ENCODE measurements at places on chromosomes 6 and 20.

DNA sequence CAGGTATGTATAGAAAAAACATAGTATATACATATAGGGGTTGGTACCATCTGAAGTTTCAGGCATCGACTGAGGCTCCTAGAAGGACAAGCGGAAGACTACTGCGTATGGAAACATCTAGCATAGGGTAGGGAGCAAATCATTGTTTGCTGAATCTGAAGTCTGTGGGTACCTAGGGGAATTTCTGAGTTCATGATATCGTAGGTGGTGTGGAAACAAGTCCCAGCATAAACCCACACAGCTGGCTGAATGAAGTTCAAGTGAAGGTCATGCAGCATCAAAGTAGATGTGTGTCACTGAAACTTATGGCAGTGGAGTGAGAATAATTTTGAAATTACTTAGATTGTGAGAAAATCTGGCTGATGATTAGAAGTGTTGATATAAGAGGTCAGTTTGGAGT, 39.4 kb downstream of the MAP7 start:
- no peak for DNase-seq

- DNase-seq = no peak
Observed at GRCh38 chr20:55528482-55528881, 476.8 kb downstream of the CBLN4 start.

DNA sequence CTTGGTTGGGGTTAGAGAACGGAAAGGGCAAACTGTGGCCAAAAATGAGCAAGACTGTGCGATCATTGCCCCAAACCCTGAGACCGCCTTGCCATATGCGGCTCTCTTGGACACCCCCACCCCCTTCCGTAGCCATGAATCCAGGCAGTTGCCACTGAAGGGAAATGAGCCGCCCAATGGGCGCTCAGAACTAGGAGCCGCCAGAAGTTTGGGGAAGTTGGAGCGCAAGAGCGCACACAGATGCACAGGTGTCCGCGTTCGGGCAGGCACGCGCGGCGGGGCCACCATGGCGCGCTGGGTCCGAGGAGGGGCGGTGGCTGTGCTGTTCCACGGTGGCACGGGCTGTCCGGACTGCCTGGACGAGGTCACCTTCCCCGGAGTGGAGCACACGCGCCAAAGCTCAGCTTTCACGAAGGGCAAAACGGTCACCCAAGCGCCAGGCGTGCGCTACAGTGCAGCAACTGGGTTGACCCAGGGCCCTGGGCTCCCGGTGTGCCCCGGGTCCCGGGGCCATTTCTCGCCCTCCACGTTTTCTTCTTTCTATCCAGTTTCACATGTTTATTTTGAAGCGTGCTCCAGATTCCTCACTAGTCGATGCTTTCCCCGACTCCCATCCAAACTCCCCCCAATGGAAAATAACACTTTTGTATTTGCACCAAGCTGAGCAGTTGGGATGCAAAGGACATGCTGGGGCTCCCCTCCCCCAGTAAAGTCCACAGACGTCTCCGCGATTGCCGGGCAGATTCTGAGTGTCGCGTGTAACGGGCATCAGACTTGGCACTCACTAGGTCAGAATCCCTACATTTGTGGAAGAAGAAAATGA, 906 bp upstream of the PDE10A start:
- DNase-seq = no peak

- DNase-seq = no peak
Observed at GRCh38 chr6:26175033-26175427, 87.8 kb downstream of the HFE start.

- no peak for DNase-seq
Observed at GRCh38 chr6:121560476-121560875, 125.0 kb downstream of the GJA1 start.

- no peak for DNase-seq
Observed at GRCh38 chr6:146434732-146435390, 108.8 kb upstream of the RAB32 start.

DNA sequence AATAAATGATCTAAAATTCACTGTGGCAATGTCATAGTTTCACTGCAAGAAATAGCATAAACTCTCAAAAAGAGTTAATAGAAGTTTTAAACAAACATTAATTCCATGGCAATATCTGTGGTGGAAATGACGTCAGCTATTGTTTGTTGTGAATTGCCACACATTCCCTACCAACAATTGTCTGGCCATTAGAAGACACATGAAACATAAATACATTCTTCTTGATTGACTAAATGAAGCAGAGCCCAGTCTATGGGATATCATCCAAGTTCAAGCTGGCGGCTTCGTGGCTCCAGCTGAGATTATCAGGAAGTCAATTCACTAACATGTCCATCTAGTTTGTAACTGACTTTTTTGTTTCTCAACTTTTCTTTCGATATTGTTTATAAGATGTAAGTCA, 369.0 kb downstream of the ARHGAP18 start:
- DNase-seq = no peak

DNA sequence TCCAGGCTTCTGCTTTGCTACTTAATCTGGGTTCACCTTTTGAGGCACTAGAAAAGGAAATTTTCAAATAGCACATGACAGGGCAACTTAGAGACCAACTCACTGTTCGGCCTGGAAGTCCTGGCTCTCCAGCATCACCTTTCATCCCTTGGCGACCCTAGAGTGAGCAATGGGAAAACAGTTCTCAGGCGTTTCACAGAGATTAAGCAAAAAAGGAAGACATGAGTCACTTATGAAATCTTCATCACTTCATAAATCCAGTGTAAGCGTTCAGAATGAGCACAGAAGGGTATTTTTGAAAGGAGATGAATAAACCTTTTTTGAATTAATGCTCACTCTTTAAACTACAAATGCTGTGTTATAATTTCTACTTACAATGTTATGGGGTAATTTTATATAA, 104.0 kb downstream of the COL12A1 start:
- no peak for DNase-seq

GRCh38 chr20:61640131-61640870, 388.2 kb downstream of the CDH4 start:
- DNase-seq = no peak

DNA sequence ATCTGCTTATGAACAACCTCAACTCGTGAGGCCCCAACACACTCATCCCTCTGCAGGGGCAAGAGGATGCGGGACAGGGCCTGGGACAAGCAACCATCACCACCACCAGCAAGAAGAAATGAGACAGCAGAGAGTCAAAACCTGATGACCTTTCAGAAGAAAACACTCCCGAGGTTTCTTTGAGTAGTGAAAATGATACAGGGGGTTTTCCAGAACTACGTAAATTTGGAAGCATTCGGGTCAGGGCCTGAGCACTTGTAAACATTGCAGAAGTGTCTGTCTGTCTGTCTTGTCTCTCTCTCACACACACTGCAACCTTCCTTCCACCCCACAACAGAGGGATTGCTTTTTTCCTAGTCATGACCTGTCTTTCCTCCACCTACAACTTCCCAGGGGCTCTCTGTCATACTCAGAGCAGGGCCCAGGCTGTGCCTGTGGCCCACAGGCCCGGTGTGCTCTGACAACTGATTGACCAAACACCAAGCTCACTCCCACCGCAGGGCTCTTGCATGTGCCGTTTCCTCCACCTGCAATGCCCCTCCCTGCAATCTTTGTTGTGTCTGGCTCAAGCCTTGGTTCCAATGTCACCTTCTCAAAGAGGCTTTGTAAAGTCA, 90.9 kb downstream of the BMP7 start:
- no peak for DNase-seq

- DNase-seq = no peak
Observed at GRCh38 chr6:102749210-102749971, 1355.9 kb downstream of the GRIK2 start.

- DNase-seq = no peak
Observed at GRCh38 chr6:154001494-154002285, 37.4 kb upstream of the OPRM1 start.

GRCh38 chr20:51353491-51353890, 189.0 kb downstream of the NFATC2 start:
- DNase-seq = no peak

DNA sequence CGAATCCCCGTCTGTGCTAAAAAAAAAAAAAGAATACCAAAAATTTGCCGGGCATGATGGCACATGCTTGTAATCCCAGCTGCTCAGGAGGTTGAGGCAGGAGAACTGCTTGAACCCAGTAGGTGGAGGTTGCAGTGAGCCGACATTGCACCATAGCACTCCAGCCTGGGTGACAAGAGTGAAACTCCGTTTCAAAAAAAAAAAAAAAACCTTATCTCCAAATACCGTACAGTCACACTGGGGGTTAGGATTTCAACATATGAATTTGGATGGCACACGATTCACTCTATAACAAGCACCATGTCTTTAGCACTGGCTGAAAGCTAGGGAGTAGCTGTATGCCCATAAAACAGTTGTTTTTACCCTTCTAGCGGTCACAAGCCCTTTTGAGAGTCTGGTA, 3.8 kb downstream of the SMIM13 start:
- no peak for DNase-seq

DNA sequence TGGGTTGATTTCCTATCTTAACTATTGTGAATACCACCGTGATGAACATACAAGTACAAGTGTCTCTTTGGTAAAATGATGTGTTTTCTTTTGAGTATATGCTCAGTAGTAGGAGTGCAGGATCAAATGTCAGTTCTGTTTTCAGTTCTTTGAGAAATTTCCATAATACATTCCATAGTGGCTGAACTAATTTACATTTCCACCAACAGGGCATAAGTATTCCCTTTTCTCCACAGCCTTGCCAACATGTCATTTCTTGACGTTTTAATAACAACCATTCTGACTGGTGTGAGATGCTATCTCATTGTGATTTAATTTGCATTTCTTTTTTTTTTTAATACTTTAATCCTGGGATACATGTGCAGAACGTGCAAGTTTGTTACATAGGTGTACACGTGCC, 268.8 kb downstream of the CENPW start:
- DNase-seq = no peak

DNA sequence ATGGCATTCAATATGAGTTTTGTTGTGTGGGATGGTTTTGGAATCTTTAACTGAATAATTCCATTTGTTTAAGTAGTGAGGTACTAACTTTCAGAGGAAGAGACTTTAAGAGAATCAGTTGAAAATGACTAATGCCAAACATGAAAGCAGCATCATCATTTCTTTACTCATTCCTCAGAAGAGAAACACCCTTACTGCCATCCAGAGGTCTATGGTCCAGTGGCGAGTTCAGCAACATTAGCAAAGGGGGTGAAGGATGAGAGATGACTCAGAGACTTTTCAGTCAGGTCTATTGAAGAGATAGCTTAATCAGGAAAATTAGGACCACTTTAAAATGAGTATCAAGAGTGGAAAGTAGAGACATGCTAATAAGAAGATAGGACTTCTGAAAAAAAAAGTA, 118.8 kb downstream of the COL19A1 start:
- DNase-seq = no peak

GRCh38 chr6:113629256-113629655, 227.9 kb upstream of the MARCKS start:
- DNase-seq = no peak

DNA sequence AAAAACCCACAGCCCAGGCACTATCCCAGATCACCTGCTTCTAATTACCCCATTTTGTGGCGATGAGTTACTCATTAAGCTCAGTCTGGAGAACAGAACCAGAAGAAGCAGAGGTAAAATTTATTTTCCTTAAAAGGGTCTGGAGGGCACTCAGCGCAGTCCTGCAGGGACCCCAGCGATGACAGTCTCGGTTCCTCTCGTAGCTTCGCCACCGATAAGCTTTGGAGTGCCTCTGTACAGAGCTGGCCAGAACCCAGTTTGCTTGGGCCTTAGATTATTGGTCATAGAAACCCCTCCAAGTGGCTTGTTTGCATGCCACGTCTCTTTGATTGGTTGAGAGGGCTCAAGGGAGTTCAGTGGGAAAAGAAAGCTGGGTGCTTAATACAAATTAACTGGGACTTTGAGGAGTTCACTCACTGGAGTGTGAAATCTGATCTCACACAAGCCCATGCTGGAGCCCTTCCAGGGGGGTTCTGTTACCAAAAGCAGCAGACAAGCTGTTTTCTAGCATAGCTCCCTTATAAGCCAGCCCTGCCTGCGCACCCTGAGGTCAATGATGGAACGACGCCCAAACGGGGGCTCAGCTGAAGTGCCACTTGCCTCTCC, 158.5 kb upstream of the ARID1B start:
- DNase-seq = no peak

- DNase-seq = no peak
Observed at GRCh38 chr6:149212892-149213801, 104.4 kb upstream of the TAB2 start.
